Activated CD8-positive, alpha-beta T cell treated with anti-CD3 and anti-CD28 coated beads for 36 hours (primary cell): ENCODE measurements at places on chromosomes 11 and 22.

- no peak for DNase-seq
These were observed 140.0 kb downstream of the CACNA1I start for GRCh38 chr22:39710380-39711150.

GRCh38 chr11:117189941-117190544, 9.1 kb upstream of the TAGLN start:
- DNase-seq = no peak

DNA sequence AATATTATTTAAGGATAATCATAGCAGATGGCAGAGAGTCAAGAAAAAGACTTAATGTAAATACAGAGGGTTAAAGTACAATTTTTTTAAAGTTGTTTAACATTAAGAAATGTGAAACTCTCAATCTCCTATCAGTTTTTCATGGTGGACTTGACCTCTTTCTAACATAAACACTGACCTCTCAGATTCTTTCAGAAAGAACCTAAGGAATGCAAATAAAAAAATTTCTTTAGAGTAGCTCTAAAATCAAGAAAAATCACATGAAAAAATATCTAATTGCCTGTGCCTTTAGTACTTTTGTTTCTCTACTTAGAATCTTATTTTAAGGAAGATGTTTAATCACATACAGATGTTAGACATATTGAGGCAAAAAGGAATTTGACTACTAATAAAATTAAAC, 12.9 kb downstream of the RNF141 start:
- DNase-seq = no peak

- DNase-seq = no peak
These were observed 79.1 kb downstream of the MSANTD4 start for GRCh38 chr11:105942921-105943320.

GRCh38 chr11:69144316-69145049, 11.3 kb upstream of the SMIM38 start:
- peak; percentile 61 for DNase-seq

DNA sequence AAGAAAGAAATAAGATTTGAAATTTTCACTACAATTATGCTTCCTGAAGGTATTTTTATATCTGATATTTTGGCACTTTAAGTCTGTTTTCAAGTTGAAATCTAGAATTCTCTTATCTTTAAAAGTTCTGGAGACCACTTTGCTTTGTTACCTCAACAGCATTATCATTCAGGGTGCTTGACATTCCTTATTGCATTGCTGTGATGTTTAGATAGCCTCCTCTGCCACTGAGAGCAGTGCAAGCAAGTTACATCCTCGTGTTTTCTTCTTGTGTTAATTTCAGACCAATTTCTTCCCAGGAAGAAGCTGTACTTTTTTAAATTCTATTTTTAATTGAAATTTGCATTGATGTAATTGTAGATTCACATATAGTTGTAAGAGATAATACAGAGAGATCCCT, 333.9 kb upstream of the KIRREL3 start:
- DNase-seq = no peak

- no peak for DNase-seq
These were observed 934 bp downstream of the HSD17B12 start for GRCh38 chr11:43681401-43681942.
